Activated CD4-positive, alpha-beta T cell treated with anti-CD3 and anti-CD28 coated beads, Interleukin-2, amount 50 U/mL, for 24 hours (primary cell): ENCODE measurements at places on chromosomes 2 and 18.

DNA sequence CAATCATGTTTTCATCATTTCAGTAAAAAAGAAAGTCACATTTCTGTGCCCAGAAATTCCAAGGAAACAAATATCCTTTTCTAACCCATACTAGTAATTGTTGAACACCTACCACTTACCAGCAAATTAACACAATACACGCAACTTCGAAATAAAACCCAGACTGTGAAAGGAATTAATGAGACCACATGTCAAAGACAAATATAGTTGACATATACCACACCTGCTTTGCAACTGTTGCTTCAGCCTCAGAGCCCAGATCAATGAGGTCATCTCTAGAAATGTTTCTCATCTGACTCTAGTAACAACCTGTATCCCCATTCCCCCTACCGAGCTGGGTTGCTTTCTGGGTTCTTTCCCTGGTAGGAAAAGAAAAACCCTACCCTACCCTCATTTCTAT is 52.6 kb downstream of the TRIP12 start:
- no peak for DNase-seq

- DNase-seq: no peak
Observed at GRCh38 chr18:41532344-41533086, 422.5 kb upstream of the PIK3C3 start.

DNA sequence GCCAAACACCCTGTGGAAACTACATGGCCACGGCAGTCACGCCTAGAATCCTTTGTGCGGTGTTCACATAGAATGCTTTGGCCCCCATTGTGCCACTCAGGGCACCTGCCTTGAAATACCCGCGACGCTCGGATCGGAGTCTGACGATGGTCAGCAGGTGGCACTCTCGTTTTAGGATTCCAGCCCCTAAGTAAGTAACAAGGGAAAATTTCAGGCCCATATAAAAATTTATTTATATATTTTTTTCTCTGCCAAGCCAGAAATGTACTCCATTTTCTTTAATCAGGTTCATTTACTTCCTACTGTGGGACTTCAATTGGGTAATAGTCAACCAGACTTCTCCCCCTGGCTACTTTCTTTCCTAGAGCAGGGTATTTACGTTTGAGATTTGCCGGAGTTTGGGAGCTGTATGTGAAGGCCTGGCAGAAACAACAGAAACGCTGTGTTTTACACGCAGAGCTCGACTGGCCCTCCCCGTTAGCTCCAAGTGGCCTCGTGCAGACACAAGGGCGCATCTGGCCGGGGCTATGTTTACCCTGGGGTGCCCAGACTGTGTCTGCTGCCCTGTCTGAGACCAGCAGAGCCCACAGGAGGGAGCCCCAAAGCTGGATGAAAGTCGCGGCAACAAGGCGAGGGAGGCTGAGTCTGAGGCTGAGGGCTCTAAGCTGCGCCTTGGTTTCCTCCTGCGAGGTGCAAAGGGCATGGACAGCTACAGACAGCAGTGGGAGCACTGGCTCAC is 41.6 kb downstream of the LRRC30 start:
- DNase-seq: no peak

DNA sequence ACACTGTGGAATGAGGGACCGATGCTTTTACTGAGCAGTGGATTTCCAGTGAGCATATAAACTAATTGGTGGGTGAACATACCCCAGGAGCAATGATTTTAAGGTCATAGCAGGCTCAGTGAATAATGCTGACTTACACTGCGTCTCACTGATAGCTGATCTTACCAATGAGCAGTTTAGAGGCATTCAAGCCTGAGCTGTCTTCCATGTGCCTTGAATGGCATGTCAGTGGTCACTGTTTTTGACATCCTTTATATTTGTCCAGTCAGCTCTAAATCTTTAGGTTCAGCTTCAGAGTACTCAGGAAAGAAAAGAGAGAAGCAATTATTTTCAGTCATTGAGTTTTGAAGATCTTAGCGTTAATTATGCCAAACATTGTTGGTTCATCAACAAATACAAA is 88.3 kb downstream of the CAMKMT start:
- DNase-seq: no peak

- DNase-seq: no peak
Observed at GRCh38 chr2:242056026-242056425, 186.5 kb downstream of the RTP5 start.

GRCh38 chr2:240499309-240500301 is 58.2 kb downstream of the ANKMY1 start:
- no peak for DNase-seq

- DNase-seq: no peak
Observed at GRCh38 chr2:5921081-5921642, 229.0 kb downstream of the SOX11 start.

GRCh38 chr2:101011152-101011551 is 9.1 kb downstream of the RPL31 start:
- DNase-seq: no peak

GRCh38 chr2:200406379-200406778 is 99.9 kb downstream of the SPATS2L start:
- DNase-seq: no peak

- DNase-seq: no peak
Observed at GRCh38 chr18:36501100-36501499, 203.6 kb downstream of the FHOD3 start.
